ENCODE measurements at places on chromosomes 2 and 18. TPM values are rescaled to one million over a fixed set of nuclear protein-coding genes. Genes with fewer than 3 reads are reported as not detected.

DNA sequence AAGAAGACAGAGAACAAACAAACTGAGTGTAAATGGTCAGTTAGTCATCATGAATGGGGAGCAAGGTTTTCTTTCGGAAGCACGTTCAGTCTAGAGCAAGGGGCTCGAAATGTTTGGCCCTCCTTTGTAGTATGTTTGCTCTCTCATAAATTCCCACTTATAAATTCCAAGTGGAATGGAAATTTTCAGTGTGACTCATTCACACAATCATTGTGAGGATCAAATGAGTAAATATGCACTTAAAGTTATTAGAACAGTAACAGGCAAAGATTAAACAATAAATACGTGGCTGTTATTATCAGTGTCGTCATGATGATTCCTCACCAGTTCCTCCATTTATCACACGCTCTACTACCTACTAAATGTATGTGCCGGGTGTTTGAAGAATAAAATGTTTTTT lies 10.5 kb downstream of the CNGA3 start:
- no peak for DNase-seq

EIF2AK3 gene
- 15.7 TPM for polyA plus RNA-seq

DNA sequence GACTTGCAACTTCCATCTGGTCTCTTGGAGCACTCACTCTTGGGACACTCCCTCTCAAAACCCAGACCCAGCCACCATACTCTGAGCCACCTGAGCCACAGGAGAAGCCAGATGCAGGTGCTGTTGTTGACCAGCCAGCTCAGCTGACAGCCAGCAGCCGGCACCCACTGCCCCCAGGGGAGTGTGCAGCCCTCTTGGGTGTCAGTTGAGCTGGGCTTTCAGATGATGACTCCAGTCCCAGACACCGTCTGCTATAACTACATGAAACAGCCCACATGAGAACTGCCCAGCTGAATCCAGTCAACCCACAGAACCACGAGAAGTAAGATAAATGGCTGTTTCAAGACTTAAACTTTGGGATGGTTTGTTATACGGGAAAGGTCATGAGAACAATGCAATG lies 10.7 kb upstream of the IGFBP2 start:
- no peak for DNase-seq

GRCh38 chr2:30705711-30706533 lies 101.3 kb downstream of the CAPN13 start:
- DNase-seq: no peak

HAUS1 gene
- 25.1 TPM for polyA plus RNA-seq

All from forelimb muscle (tissue), 1 donor.